ENCODE measurements at places on chromosomes 2 and 18. TPM values are rescaled to one million over a fixed set of nuclear protein-coding genes. Genes with fewer than 3 reads are reported as not detected.
A peak's percentile ranks its signal among the peaks of the same experiment; 100 is the strongest.

- no peak for DNase-seq
Observed at GRCh38 chr2:209458008-209458979, 34.4 kb downstream of the MAP2 start.

DNA sequence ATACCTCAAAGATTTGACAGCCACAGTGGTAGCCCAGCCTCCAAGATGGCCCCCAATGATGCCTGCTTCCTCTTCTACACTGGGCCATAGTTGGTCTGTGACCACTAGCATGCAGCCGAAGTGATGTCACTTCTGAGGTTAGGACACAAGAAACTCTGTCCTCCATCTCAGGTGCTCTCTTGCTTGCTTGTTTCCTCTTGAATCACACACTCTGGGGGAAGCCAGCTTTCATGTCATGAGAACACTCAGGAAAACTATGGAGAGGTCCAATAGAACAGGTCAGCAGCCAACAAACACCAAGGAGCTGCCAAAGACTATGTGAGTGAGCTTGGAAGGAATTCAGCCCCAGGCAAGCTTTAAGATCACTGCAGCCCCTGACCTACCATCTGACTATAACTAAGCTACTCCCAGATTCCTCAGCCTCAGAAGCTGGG, 3.3 kb upstream of the ADAM17 start:
- DNase-seq, result peak; percentile 45

The EVA1A gene
- 67.0 TPM for total RNA-seq

DNA sequence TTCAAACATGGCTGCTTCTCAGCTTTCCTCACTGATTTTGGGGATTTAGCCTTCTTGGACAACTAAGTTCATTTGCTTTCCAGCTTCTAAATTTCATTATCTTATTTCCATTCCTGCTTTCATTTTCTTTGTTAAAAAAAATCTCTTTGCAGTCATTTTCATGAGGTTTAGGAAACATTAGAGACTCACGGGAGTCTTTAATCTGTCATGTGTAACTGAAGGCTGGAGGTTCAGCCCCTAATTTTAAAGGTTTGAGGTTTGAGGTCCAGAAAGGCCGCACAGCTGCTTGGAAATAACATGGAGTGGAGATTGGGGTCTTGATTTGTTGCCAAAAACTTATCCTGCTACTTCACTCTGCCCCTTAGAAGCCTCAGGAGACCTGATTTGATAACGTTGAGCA, 30.3 kb downstream of the PROKR1 start:
- no peak for DNase-seq
